Upper lobe of right lung (tissue), 1 donor: ENCODE measurements at places on chromosomes 16 and 17. TPM values are rescaled to one million over a fixed set of nuclear protein-coding genes. Genes with fewer than 3 reads are reported as not detected.

The CHST6 gene
- 0.09 TPM for total RNA-seq

GRCh38 chr16:9061358-9061813, 30.1 kb upstream of the HAPSTR1 start:
- no peak for DNase-seq

DNA sequence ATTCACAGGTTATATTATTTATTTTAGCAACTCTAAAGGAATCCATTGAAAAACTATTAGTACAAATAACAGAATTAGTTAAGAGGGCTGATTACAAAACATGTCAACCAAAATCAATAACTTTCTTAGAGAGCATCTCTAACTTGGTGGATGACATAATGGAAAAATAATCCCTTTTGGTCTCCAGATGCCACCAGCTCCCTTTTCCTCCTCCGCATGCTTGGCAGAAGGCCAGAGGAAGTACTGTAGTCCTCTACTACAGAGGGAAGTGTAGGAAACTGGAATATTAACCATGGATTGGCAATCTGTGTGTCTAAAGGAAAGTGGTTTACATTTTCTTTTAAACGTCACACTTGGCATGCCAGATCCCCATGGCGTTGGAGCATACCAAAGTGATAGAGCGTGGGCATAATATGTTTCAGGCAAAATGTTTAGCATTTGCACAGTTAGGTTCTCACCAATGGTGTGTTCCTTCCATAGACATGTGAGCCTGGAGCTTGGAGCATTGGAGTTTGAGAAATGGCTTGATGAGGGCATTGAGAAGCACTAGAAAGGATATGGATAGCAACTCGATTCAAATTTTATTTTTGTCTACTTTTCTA, 106.3 kb downstream of the PRKCB start:
- DNase-seq: no peak

GRCh38 chr16:2388875-2389433, 40.3 kb upstream of the CCNF start:
- no peak for DNase-seq

DNA sequence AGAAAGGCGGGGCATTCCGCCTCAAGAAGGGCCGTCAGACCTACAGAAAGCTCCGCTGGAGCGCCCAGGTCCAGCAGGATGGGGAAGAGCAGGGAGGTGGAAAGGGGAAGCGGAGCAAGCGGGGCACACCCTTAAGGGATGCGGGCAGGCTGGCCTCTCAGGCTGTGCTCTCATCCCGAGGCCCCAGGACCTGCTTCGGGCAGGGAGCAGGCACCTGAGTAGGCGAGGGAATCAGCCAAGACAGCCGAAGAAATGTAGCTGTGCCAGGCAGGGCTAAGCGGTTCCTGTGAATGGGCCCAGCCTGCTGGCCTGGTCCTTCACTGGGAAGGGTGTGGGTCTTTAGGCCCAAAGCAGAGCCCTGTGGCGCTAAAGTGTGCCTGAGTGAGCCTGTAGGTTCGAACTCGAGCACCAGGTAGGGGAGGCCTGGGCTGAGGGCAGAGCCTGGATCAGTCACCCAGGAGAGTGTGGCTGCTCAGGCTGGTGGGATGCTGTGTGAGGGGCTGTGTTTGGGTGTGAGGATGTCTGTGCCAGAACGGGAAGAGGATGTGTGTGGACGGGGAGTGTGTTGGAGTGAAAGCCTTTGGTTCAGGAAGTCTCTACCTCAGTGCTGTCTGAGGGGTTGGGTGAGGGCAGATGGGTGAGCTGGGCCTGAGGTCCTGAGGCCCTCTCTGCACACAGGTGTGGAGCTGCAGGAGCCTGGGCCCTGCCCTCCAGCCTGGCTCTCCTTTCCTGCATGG, 3.3 kb downstream of the TBX4 start:
- no peak for DNase-seq

The WNT9B gene
- total RNA-seq: 2.0 TPM

The IRX5 gene
- 23.3 TPM for total RNA-seq

- no peak for DNase-seq
These were observed 248.2 kb downstream of the NTN1 start for GRCh38 chr17:9269350-9270035.

DNA sequence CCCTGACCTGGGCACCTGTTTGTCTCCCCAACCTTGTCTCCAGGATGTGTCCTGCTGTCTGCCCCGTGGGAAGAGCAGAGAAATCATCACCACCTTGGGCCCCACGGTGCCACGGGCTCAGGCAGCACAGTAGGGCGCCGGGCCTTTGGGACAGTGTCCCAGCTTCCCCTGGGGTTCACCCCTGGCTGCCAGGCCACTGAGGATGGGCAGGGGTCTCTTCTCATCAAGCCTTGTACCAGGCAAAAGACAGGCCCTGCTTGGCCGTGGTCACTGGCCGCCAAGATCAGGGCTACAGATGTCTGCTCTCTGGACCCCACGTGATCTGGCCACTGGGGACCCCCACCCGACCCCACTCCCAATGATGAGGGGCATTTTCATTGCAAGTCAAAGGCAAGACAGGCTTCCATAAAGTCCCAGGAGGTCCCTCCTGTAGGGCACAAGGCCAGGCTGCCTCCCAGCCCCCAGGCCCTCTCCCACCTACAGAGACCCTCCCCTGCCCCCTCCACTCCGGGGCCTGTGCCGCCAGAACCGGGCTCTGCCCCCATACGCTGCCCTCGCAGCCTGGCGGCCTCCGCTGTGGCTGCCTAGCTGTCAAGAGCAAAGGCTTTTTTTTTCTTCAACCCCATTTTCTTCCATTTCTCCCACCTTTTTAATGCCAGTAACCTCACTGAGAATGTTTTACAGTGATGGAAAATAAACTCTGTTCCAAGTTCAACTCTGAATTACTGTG, 14.5 kb downstream of the DNAAF8 start:
- no peak for DNase-seq

GRCh38 chr17:35568561-35568960, 7.9 kb upstream of the SLFN14 start:
- no peak for DNase-seq

DNA sequence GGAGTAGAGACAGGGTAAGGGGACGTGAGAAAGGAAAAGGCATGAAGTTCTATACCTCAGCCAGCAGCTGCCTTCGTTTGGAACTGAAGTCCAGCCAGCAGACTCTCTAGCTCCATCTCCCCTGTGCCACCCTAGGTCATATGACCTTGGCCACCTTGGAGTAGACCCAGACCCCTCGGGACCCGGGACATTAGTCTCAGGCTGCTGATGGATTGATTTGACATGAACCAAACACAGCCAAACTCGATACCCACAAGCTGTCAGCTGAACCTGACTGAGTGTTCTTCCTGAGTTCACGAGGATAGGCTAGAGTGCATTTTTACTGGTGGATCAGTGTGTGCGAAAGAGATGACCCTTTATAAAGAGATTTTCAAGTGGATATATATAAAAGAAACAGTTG, 68.5 kb downstream of the YPEL2 start:
- DNase-seq: no peak

- no peak for DNase-seq
These were observed 1.2 kb upstream of the FAM222B start for GRCh38 chr17:28843816-28844148.

The IGF2BP1 gene
- total RNA-seq: not detected

GRCh38 chr16:49939495-49939894, 83.6 kb upstream of the ZNF423 start:
- no peak for DNase-seq

The ALDH3A1 gene
- 10.5 TPM for total RNA-seq

DNA sequence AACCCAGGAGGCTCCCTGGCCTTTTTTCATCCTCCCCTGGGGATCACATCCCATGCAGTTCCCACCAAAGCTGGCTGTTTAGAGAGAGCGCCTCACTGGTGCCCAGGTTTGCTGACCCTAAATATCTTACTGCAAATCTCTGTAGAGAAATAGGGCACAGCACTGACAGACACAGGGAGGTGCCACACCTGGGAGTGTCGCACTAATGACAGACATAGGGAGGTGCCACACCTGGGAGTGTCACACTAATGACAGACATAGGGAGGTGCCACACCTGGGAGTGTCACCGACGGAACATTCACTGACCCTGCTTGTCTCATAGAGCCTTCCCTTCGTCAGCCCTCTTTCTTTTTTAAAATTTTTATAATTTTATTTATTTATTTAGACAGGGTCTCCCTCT, 25.6 kb downstream of the UNK start:
- no peak for DNase-seq

GRCh38 chr16:57409870-57410587, 5.5 kb downstream of the CCL17 start:
- DNase-seq: no peak

- DNase-seq: no peak
These were observed 15.0 kb downstream of the PITPNC1 start for GRCh38 chr17:67392111-67392510.

The CCDC144A gene
- 10.9 TPM for total RNA-seq

DNA sequence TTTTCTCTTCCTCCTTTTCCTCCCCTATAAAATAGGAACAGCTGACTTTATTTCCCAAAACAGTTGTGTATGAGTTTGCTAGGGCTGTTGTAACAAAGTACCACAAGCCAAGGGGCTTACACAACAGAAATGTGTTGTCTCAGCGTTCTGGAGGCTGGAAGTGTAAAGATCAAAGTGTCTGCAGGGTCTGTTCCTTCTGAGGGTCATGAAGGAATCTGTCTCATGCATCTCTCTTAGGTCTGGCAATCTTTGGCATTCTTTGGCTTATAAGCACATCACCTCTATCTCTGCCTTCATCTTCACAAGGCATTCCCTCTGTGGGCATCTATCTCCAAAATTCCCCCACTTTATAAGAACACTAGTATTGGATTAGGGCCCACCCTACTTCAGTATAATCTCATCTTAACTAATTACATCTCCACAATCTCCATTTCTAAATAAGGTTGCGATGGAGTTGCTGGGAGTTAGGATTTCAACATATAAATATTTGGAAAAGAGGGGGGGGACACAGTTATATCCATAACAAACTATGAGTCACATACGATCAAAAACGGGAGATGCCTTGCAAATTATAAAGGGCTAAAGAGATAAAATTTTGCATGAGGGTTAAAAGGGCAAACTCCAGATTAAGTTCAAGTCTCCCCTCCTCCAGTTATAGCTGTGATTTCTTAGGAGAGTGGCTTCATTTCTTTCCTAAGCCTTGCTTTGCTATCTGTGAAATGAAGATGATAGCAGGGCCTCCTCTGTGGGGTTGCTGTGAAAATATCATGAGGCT, 109.7 kb downstream of the VAT1L start:
- DNase-seq: no peak

GRCh38 chr17:6651919-6652452, 424 bp downstream of the C17orf100 start:
- DNase-seq: peak; percentile 76

- DNase-seq: no peak
These were observed 8.6 kb downstream of the CX3CL1 start for GRCh38 chr16:57380671-57381462.

GRCh38 chr17:77382966-77383612, 242.3 kb downstream of the SEC14L1 start:
- no peak for DNase-seq

DNA sequence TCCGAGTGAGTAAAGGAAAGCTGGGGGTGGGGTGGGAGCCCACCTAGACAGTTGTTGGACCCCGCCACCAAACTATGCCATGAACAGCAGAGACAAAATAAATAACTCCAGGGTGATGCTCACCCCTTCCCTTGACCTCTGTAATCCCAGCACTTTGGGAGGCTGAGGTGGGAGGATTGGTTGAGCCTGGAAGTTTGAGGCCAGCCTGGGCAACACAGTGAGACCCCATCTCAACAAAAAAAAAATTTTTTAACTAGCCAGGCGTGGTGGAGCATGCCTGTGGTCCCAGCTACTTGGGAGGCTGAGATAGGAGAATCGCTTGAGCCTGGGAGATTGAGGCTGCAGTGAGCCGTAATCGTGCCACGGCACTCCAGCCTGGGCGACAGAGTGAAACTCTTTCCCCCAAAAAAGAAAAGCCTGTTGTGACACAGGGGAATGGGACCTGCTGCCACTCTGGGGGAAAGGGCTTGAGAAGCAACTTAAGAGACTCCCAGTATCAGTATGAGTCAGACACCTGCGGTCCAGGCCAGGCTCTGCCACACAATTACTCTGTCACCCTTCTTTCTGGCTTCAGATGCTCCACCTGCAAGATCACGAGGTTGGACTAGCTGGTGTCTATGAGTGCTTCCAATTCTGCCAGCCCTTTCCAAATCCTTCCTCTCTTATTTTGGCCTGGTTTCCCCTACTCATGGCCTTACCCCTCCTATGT, 5.0 kb downstream of the SGCA start:
- no peak for DNase-seq

GRCh38 chr17:43615330-43616028, 46.2 kb downstream of the MEOX1 start:
- DNase-seq: no peak

GRCh38 chr16:70612931-70613330, 33.4 kb upstream of the IL34 start:
- DNase-seq: no peak

The PYY gene
- total RNA-seq: not detected

DNA sequence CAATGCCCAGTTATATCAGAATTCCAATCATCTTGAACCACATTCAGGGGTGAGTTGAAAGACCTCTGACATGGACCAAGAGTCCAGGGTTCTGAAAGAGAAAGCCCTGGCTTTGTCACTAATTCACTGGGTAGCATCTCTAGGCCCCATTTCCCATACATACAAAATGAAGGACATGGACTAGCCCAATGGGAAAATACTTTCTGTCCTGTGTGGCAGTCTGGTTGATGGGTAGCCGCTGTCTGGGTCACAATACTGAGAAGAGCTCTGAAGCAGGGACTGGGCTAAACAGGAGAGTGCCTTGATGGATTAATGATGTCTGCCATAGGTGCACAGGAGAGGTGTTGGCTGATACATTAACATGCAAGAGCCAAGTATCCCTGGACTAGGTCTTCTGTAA, 214.3 kb downstream of the RAB11FIP4 start:
- no peak for DNase-seq

The KRTAP9-2 gene
- not detected for total RNA-seq

The NPLOC4 gene
- total RNA-seq: 93.6 TPM

The KRTAP4-6 gene
- total RNA-seq: not detected

GRCh38 chr17:79504181-79504605, 106.7 kb downstream of the RBFOX3 start:
- DNase-seq: no peak

GRCh38 chr17:75635610-75636202, 2.5 kb downstream of the SMIM5 start:
- peak; percentile 82 for DNase-seq

DNA sequence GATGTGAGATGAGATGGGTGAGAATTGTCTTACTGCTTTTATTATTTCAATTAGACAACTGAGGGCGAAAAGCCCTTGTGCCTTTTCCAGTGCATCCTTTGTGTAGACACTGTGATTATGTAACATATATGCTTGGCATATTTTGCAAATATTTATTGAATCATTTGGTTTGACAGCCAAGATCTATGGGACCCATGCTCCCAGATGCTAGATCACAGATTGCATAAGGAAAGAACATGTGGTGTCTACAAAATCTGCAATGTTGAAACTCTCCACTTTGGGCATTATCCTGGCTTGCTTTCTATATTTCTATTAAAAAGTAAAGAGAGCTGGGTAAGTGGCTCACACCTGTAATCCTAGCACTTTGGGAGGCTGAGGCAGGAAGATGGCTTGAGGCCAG, 4.8 kb upstream of the COG1 start:
- no peak for DNase-seq

The CENPN gene
- 8.4 TPM for total RNA-seq

The KRT31 gene
- total RNA-seq: not detected

The ASPA gene
- 8.2 TPM for total RNA-seq
